8988T (cell line): ENCODE measurements at places on chromosomes 12 and 14.

DNA sequence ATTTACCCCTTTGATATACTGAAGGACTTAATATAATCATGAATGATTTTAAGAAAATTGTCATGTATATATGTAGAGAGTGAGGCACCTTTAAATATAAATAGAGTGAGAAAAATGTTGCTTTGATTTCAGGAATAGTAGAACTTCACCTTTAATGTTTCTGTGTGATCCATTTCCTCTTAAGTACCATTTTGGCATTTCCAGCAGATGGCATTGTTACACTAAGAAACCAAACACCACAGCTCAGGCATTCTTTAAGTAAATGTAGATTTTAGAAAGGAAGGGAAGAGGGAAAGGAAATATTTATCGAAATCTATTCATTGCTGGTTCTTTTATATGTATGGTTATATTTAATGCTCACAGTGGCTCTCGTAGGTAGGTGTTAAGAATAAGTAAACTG, 556.7 kb upstream of the FBXO33 start:
- no peak for DNase-seq

DNA sequence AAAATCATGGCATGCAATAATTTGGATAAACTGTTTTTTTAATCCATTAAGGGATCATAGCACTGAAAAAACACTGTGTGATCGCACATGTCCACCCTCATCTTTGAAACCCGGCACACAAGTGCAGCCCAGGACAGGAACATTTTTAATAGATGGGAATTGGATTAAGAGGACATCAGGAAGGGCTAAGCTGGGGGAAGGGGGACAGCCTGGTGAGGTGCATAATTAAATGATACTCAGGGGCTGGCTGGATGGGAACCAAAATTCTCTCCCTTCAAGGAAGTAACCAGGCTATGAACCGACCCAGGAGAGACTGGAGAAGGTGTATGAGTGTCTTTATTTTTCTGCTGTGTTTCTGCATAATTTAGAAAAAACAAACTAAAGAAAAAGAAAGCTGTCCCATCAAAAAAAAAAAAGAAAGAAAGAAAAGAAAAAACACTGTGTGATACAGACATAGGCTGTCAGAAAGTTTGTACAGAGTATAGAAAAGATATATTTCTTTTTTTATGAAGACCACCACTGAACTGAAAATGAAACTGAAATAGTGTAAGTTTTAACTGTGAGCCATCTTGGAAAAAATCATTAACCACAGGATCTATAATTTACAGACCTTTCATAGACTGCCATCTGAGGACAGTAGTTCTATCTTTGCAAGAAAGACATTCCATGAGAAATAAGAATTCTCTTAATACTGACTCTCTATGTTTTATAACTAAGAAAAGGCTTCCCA, 75.1 kb upstream of the SLC38A4 start:
- DNase-seq: no peak

DNA sequence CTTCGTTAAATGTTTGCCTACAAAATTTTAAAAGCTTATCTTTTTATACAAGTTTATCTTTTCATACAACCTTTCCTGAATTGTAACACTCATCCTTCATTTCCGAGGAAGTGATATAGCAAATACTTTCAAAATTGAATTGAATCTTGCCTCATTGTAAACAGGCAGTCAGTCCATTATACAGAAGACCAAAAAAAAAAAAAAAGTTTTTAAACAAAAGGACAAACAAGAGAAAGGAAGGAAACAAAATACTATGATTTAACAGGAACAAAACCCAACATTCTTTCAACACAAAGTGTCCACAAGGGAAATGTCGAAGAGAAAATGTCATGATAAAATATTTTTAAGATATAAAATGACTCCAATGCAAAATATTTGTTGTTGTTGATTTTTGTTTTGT, 8.5 kb downstream of the ATF7 start:
- no peak for DNase-seq

DNA sequence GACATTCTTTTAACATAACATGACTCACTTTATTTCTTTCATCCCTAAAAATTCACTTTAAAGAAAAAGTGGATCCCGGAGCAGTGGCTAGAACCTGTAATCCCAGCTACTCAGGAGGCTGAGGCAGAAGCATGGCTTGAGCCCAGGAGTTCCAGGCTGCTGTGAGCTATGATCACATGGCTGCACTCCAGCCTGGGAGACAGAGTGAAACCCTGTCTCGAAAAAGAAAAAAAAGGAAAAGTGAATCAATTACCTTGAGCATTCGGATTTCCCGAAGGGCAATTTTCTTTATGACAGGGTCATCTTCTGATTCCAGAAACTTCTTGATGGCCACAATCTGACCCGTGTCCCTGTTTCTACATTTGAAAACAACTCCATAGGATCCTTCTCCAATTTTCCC, 1.2 kb downstream of the CDKL1 start:
- no peak for DNase-seq

DNA sequence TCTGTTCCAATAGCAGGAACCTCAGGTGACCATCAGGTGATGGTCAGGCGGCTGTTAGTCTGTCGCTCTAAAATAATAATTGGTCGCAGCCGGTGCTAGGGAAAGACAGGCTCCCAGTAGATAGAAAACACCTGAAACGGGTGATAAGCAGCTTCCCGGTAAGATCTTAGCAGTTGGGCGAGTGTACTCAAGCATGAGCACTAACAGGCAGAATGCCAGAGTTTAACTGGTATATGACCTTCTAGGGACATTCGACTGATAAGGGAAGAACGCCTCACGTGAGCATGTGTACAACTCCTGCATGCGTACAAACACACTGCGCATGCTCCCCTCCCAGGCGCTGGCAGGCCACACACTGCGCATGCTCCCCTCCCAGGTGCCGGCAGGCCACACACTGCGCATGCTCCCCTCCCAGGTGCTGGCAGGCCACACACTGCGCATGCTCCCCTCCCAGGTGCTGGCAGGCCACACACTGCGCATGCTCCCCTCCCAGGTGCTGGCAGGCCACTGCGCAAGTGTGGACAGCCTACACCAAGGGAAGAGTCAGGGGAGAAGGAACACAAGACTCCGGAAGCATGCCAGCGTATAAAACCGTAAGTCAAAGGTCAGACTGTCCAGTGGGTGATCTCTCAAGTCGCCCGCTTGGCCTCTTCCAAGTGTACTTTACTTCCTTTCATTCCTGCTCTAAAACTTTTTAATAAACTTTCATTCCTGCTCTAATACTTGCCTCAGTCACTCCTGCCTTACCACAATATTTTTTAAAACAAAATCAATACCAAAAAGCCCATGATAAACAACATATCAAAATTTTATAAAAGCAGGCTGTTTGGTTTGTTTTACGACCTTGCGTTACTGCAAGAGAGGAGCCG, 24.5 kb downstream of the GPRC5D start:
- DNase-seq: peak; percentile 37

DNA sequence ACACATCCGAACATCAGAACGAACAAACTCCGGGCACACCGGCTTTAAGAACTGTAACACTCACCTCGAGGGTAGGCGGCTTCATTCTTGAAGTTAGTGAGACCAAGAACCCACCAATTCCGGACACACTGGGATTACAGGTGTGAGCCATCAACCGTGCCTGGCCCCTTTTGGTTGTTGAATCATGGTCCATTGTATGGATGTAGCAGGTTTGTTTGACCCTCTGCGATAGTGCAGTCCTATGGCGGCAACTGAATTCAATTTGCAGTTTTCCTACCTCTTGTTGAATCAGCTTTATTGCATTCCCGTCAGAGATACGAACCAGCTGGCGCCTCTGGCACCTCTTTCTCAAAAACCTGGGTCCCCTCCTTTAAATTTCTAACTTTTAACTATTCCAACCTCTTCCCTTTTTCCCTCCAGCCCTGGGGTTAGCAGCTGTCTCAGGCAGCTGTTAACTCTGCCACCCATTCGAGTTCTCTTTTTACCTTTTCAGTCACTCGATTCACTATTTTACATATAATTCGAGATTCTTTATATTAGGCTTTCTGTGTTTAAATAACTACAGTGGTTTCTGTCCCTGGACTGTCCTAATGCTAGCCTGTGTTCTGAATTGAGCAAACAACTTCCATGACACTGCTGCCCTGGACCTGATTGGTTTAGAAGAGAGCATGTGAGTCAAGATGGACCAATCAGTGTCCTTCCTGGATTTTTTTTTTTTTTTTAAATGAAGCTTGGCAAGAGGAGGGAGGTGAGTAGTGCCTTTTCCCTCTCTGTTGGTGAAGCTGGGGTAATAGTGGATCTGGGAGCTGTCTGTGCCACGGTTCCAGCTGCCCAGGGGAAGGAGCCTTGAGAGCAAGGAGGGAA, 261.5 kb downstream of the PCNX1 start:
- DNase-seq: no peak

DNA sequence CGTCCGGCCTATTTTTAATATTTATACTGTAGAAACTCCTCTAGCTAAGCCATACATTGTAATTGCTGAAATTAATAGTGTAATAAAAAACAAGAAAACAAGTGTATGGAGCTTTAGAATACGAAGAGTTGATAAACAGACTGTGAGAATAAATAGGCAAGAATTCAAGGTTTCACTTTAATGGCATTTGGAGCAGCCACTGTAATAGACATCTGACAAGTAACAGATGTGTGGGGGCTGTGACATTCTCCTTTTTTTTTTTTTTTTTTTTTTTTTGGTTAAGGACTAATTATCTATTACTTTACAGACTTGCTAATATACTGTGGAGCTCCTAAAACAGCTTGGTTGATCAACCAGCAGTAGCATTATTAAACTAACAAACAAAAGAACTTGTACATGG, 42.1 kb upstream of the CFAP54 start:
- DNase-seq: no peak

GRCh38 chr12:21980544-21980943, 39.3 kb upstream of the ABCC9 start:
- DNase-seq: no peak

DNA sequence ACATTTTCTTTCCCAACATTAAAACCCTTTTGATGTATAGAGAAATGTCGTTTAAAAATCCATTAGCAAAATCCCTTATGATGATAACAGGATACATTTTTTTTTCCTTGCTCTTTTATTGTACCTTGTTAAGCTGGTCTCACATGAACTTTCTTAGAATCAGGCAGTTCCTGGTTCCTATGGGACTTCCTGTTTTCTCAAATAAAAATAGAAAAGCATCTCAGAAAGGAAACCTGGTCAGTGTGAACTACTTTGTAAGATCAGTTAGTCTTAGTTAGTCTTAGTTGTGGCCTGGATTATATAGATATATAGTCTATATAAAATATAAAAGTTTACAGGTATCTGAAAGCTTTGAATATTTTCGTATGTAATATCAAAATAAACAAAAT, 40.3 kb downstream of the LEMD3 start:
- no peak for DNase-seq
